ENCODE measurements at places on chromosomes 12 and 14.

GRCh38 chr12:103318566-103318965 is 177.2 kb downstream of the C12orf42 start:
- DNase-seq, result no peak

- DNase-seq, result no peak
These were observed 20.5 kb downstream of the UBC start for GRCh38 chr12:124893792-124894516.

GRCh38 chr12:8077207-8077606 is 4.9 kb upstream of the NECAP1 start:
- DNase-seq, result no peak

- no peak for DNase-seq
These were observed 94.3 kb downstream of the RIMBP2 start for GRCh38 chr12:130621696-130622298.
